ENCODE measurements at places on chromosomes 1 and 21. TPM values are rescaled to one million over a fixed set of nuclear protein-coding genes. Genes with fewer than 3 reads are reported as not detected.

DNA sequence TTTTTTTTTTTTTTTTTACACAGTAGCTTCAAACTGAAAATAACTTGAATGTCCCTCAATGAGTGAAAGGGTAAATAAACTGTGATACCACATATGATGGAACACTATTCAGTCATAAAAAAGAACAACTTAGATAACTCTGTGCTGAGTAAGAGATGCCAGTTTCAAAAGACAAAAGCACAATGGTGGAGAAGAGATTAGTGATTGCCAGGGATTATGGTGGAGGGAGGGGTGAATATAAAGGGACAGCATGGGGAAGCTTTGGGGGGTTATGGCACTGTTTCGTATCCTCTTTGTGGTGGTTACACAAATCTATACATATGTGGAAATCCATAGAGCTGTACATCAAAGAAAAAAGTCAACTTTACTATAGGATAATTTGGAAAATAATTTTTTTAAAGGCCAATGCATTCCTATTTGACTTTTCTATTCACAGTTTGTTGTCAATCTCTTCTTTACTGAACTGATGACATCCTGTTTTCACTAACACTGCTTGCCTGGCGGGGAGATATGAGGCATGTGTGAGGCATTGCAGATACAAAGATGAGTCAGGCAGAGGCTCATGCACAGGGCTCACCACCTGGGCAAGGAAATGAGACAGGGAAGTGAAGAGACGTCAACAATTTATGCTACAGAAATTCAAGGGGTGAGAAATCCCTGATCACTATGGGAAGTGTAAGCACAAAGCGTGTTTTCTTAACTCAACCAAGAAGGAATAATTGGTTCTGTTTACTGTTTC lies 302.7 kb downstream of the DUSP10 start:
- DNase-seq, result peak; percentile 50

- DNase-seq, result no peak
Observed at GRCh38 chr1:151055581-151055980, 3.8 kb downstream of the CDC42SE1 start.

DNA sequence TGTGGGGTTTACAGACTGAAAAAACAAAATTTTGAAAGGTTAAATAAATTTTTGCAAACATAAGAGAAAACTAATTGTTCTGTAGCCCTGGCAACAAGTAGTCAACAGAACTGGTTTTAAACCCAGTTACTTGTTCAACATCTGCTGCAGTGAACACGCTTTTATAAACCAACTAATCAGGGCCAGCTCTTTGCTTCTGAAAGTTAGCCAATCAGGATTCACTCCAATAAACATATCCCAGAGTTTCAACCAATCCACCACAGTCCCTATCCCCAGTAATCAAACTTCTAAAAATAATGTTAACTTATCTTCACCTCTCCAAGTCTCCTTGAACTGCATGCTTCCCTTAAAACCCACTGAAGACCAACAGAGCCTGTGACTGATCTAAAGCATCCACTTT lies 306.6 kb downstream of the CTH start:
- DNase-seq, result no peak

The USH2A gene
- total RNA-seq, result not detected

The SLC9C2 gene
- total RNA-seq, result not detected

The OLFML2B gene
- total RNA-seq, result not detected

The GSTM4 gene
- total RNA-seq, result 36.3 TPM

The ZNF678 gene
- 4.5 TPM for total RNA-seq
